ENCODE measurements at places on chromosomes 2 and 18.

DNA sequence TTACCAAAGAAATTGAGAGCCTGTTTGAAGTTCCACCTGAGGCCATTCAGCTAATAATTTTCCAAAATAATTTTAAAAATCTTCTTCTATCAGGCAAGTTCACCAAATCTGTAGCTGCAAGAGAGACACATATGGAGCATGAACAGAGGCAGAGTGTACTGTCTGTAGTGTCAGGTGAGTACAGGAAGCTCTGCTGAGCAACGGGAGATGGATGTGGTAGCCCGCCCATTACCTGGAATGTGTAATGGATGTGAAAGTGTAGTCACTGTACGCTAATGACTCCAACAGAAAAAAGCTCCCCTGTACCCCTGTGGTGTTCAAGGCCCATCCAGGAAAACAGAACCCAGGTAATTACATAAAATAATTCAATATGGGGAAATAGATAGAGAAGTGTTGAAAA lies 311.5 kb downstream of the LRRTM4 start:
- no peak for DNase-seq

- DNase-seq: no peak
These were observed 60.4 kb downstream of the RHOB start for GRCh38 chr2:20507166-20507692.

DNA sequence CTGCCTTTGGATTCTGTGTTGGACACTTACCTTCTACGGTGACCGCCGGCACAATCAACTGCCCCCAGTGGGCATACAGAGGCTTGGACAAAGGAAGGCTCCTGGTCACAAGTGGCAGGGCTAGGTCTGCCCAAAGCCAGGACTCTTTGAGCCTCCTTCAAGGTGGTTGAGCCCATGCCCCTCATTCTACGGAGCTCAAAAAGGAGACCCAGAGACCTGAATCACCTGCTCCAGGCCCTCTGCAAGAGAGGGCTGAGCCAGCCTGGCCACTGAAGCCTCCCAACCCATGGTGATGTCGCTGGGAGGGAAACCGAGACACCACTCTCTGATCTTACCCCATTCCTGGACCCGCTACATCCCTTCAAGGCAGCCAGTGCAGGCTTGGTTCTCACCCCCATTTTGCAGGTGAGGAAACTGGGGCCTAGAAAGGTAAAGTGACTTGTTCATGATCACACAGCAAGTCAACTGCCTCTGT lies 87.9 kb downstream of the INHBB start:
- DNase-seq: no peak

GRCh38 chr2:85174943-85175342 lies 41.8 kb downstream of the TCF7L1 start:
- no peak for DNase-seq

- DNase-seq: no peak
These were observed 39.6 kb downstream of the MGAT4A start for GRCh38 chr2:98691303-98691702.
